ENCODE measurements at places on chromosomes 6 and 20. TPM values are rescaled to one million over a fixed set of nuclear protein-coding genes. Genes with fewer than 3 reads are reported as not detected.

DNA sequence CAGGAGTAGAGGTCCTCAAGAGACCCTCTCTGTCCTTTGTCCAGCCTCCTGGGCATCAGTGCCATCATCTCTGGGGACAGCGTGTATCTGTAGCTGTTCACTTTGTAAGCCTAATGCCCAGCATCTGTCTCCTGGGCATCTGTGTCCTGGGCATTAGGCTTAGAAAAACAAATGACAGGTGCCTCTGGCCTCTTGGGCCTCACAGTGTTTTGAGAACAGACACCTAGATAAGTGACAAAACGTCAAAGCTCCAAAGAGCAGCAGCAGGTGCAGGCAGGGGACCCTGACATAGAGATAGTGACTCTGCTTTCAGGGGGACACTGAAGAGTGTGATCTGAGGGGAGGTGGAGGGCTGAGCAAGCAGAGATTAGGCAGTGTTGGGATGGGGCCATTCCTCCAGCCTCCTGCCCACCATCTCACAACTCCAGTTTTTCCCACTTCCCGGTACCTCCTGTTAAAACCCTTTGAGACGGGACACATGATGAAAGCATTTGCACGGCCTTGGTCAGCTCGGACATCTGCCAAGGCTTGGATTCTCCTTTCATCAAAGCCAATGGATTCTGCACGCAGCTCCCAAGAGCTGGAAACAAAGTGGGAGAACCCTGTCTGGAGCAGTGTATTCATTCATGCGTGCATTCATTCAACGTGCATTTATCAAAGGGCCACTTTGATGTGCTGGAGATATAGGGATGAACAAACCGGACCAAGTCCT is 55.5 kb upstream of the CD93 start:
- H3K4me1 ChIP-seq: peaks cover 29% of the 10 kb centered on the region
- H3K4me3 ChIP-seq: no peak overlapping the region
- no peak overlapping the region for H3K27ac ChIP-seq
- no peak for DNase-seq
- peaks cover 10% of the 10 kb centered on the region for H3K27me3 ChIP-seq

DNA sequence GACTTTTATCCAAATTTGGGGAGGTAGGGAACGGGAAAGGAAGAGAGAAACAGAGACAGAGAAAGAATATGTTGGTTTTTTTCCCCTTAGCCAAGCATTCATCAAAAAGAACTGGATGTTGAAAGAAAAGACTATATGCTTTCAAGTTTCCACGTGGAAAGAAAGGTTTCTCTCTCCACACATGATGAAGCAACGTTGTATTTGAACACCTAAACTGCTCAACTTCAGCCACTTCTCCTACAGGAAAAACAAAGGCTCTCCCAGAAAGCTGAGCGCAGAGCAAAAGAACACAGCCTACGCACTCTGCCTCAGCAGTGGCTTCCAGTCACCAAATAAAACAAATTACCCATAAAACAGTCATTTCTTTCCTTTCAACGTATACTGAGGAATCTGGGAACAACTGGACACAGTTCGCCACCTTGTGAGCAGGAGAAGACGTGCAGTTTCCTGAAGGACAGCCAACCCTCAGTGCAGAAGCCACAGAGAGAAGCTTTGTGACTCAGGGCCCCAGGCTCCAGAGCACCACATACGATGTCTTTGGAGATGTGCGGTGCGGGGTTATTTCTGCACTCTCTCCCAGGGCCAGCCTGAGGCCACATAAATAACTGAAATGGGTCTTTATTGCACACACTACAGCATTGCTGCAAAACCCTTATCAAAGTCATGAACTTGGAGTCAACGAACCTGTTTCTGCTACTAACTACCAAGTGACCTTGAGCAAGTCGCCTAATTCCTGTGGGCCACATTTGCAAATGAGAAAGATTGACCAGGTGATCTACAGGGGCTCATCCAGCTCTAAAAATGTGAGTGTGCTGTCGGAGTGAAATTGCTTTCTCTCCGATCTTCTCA is 10.1 kb downstream of the IL17F start:
- peaks cover 10% of the 10 kb centered on the region for H3K4me1 ChIP-seq
- no peak for DNase-seq
- H3K27ac ChIP-seq: no peak overlapping the region

- H3K36me3 ChIP-seq: no peaks in the 10 kb centered on the region
- H3K4me1 ChIP-seq: peaks cover 3% of the 10 kb centered on the region
- H3K4me3 ChIP-seq: no peak overlapping the region
- DNase-seq: no peak
- H3K27me3 ChIP-seq: no peaks in the 10 kb centered on the region
Observed at GRCh38 chr20:5657190-5657875, 92.9 kb upstream of the SHLD1 start.

GRCh38 chr6:967701-968100 is 274.8 kb upstream of the EXOC2 start:
- no peak for DNase-seq
- no peak overlapping the region for H3K4me3 ChIP-seq
- no peaks in the 10 kb centered on the region for H3K4me1 ChIP-seq
- H3K36me3 ChIP-seq: no peaks in the 10 kb centered on the region

PTPRA gene
- 68.1 TPM for total RNA-seq

Data from activated naive CD8-positive, alpha-beta T cell treated with anti-CD3 and anti-CD28 coated beads, Interleukin-2, amount 10 ng/mL, durations not matched to agents 7 days and 5 days (primary cell).